ENCODE measurements at places on chromosomes 3 and 15. TPM values are rescaled to one million over a fixed set of nuclear protein-coding genes. Genes with fewer than 3 reads are reported as not detected.

GRCh38 chr3:64152086-64152485, 73.2 kb downstream of the PRICKLE2 start:
- DNase-seq = no peak

GRCh38 chr3:28590860-28591259, 242.2 kb upstream of the AZI2 start:
- no peak for DNase-seq

GRCh38 chr3:100159331-100160153, 45.2 kb upstream of the FILIP1L start:
- DNase-seq = no peak

GRCh38 chr3:27796365-27796875, 74.3 kb upstream of the EOMES start:
- DNase-seq = no peak

DNA sequence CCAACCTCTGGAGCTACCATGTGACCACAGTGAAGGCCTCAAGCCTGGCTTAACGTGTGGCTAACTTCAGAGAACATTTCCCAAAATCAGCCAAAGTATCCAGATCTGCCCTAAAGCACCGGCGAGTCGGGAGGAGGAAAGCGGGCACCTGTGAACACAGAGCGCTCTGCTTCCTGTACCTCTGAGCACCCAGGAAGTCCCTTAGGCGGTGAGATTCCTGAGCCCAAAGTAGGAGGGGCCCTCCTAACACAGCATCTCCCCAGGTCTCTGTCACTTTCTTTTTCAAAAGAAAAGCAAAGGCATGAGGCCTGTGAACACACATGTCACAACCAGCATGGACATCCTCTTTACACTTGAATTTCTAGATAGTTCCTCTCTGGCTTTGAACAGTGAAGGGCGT, 944 bp upstream of the EIF4E3 start:
- DNase-seq = no peak

ZNF660 gene
- total RNA-seq = 4.8 TPM

SLC28A2 gene
- total RNA-seq = not detected

PPP4R2 gene
- total RNA-seq = 72.9 TPM
